Naive thymus-derived CD8-positive, alpha-beta T cell (primary cell): ENCODE measurements at places on chromosomes 2 and 18.

- DNase-seq, result no peak
Observed at GRCh38 chr18:46184727-46185126, 80.5 kb downstream of the HAUS1 start.

GRCh38 chr2:238155761-238156694, 2.7 kb upstream of the ERFE start:
- no peak for DNase-seq

DNA sequence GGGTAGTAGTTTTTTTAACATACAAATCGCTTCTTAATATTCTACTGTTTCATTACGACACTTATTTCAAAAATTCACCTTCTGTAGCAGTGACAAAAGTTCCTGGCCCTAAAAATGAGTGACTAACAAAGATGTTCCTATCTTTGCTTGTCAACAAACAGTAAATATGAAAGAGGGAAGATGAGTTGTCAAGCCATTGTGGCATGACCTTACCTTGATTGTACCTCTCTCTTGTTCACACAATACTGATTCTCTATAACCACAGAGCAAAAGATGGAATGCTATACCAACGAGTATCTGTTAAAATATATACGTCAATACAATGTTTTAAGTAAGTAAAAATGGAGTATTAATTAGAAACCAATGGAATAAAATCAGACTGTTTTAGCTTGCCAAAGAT, 14.7 kb upstream of the GCG start:
- no peak for DNase-seq

DNA sequence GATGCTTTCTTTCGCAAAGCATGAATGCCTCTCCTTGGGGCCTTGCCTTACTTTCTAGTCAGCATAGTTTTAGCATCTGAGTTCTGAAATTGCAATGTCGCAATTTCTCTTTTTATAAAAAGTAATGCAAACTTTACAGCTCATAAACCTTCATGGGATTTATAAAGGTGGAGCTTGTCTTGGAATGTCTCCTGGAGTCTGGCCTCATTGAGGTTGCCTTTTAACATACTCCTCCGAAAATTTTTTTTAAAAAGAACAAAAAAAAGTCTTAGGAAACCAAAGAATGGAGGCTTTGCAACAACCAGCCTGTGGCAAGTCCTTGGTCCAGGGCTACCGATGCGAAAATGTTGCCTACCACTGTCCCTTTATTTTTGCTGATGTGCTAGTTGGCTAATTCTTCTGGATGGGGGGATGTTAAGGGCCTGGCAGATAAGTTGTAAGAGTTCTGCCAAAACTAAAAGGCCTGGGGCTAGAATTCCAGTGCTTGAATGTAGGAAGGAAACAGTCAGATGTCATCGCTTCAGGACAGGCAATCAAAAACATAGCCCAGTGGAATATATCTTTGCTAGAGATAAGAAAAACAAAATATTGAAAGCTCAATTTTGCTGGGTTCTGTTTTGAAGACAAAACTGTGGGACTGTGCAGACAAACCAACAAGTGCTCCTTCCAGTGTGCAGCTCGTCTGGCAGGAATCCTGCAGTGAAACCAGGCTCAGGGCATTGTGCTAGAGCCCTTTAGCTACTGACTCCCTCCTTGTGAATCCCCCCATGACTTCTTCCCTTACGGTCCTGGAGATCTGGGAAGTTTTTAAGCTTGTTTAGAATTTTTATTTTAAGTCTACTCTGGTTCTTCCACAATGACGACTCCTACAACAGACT, 213.0 kb downstream of the PIEZO2 start:
- no peak for DNase-seq

DNA sequence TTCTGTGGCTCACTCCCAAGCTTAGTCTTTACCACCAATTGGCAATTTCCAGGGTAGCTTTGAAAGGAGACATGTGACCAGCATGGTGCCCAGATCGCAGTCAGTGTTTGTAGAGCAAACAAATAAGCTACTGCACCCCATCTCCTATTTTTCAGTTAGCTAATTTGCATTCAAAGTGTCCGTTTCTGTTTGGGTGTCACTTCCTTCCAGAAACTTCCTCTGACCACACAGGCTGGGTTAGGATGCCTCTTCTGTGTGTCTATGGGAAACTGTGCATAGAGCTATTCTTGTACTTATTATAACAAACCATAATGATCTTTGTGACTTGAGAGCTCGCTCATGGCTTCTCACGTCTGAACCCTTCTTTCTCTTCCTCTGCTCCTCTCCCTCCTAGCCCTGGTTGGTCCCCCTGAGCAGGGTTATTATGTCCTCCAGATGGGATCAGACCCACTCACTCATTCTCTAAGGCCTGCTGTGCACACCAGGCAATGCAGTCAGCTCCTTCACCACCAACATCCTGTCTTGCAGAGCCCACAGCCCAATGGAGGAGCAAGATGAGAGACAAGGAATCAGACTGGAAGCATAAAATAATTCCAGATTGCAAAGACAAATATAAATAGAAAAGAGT, 101.2 kb upstream of the ALK start:
- DNase-seq, result no peak

DNA sequence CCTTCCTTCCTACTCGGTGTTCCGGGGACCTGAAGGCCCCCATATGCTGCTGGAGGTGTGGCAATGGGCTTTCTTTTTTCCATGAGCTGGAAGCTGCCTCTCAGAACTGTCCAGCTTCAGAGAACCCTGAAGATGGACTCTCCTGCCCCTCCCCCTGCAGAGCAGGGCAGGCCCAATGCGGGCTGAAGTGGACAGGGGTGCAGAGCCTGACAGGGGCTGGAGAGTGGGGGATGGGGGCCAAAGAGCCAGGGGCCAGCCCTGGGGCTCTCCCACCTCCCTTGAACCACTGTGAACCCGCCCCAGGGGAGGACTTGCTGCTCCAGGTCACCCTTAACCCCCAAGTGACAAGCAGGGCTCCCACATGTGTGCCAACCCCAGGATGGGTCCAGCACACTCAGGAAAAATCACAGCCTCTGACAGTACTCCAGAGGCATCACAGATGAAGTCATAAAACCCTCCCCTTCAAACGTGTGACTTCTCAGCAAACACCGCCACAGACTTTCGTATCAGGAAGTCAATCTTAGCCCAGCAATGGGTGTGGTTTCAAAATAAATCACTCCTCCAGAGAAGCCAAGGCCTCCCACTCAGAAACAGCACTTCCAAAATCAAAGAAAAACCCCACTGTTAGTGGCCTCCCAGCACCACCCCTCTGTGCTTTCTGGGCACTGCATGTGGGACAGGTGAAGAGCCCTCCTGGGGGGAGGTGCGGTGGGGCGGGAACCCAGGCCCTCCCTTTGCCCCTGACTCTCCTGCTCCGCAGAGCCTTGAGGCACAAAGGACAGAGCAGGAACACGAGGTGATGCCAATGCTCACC, 135.8 kb downstream of the HDAC4 start:
- peak; percentile 87 for DNase-seq

DNA sequence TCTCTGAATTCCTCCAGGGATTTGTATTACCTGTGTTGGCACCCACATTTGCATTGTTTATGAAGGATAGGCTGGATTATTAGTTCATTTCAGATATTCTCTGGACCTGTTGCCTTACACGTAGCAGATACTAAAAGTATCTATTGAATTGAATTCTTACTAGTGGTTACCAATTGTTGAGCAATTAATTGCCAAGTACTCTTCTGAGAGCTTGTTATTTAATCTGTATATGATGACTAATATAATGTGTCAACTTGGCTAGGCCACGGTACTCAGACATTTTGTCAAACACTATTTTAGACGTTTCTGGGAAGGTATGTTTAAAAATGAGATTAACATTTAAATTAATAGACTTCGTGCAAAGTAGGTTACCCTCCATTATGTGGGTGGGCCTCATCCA, 2.5 kb upstream of the SPP2 start:
- no peak for DNase-seq

DNA sequence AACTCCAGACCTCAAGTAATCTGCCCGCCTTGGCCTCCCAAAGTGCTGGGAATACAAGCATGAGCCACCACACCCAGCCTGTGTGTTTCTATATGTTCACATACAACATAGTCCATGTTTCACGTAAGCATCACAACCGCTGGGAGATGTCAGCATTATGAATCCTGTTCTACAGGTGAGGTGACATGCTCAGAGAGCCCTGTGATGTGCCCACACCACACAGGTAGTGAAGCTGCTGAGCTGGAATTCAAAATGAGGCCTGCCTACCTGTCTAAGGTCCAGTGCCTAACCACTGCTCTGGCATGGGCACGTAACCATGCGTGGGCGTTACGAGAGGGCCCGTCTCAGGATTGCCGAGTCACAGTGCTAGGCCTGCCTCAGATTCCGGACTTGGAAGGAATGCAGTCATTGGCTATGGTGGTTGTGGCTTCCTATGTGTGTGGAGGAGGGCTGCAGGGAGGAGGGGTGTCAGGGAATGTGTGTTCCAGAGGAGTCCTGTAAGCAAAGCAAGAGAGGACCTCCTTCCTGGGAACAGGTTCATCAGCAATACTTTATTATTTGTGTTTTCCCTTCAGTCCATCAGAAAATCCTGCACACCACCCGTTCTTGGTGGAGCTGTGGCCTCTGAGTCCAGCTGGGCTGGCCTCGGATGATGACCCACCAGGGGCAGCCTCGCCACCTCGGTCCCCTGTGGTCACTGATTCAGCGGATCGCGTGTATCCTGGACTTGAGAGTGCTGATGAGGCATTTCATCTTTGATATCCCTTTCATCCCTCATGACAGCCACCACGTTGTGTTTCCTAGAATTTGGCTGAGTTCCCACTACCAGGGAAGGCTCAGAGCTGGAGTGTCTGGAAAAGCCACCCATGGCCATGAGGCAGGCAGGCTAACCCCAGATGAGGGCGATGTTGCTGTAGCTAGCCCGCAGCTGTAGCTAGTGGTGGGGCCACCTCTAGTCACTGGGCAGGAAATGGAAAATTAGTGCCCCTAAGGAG, 31.1 kb downstream of the HK2 start:
- no peak for DNase-seq

DNA sequence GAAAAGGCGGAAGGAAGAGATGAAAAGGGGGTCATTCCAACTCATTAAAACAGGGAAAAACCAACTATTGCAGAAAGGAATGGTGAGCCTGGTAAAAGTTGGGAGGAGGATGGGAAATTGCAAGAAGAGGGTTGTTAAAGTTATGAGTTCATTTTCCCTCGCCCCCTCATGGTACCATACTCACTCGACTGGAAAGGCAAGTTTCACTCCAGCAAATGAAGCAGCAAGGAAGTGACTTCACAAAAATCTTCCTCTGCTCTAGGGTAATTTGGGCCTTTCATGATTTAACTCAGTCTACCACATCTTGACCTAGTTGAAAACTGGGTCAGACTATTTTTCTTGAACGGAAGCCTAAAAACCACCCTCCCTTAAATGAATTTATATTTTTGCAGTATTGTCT, 22.8 kb upstream of the DAW1 start:
- DNase-seq, result no peak

- DNase-seq, result no peak
Observed at GRCh38 chr18:10013621-10014543, 100.1 kb downstream of the VAPA start.

DNA sequence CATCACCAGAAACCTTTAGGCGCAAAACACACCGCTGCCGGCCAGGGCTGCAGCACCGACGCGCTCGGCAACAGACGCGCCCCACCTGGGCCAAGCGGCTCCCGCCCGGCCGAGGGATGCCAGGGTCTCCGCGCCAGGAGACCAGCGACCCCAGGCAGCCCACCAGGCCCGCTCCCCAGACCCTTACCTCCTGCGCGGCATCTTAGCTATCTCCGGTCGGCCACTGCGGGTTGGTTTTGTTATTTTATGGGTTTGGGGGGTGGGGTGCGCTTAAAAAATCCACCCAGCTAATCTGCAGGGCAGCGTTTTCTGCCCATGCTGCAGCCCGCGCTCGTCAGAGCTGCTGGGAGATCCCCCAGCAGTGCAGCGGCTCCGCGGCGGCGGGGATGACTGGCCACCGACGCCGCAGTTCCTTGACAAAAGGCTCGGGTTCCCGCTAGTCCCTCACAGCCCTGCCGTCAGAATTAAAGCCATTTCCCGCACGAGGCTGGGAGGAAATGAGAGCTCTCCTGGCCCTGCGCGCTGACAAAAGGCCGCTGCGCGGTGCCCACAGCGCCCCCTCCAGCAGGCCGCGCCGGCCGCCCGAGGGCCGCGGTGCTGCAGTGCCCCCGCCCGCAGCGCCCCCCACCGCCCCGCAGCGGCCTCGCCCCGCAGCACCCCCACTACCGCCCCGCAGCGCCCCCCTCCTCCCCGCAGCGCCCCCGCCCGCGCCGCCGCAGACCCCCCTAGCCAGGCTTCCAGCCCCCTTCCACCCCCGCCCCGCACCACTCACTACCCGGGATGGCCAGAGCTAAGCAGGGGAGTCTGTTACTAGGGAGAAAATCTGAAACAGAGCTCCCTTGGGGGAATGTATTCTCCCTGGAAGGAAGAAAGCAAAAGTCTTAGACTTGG, at the start of gene ADD2:
ADD2 (minus strand) TSS at position 502 of the 891 bp plus-strand sequence. CDS start 61,792 bp downstream, outside the sequence.
- peak; percentile 43 for DNase-seq
